SK-N-SH (cell line): ENCODE measurements at places on chromosomes 7 and 10.
A peak's percentile ranks its signal among the peaks of the same experiment; 100 is the strongest.

- H3K4me3 ChIP-seq: no peak overlapping the region
- peaks cover 30% of the 10 kb centered on the region; the same call in 1 of the 2 replicates for H3K36me3 ChIP-seq
- H3K27ac ChIP-seq: no peak overlapping the region
- no peaks in the 10 kb centered on the region for H3K27me3 ChIP-seq
- no peak for DNase-seq
Measured at GRCh38 chr7:55140221-55140940, 121.6 kb downstream of the EGFR start.

DNA sequence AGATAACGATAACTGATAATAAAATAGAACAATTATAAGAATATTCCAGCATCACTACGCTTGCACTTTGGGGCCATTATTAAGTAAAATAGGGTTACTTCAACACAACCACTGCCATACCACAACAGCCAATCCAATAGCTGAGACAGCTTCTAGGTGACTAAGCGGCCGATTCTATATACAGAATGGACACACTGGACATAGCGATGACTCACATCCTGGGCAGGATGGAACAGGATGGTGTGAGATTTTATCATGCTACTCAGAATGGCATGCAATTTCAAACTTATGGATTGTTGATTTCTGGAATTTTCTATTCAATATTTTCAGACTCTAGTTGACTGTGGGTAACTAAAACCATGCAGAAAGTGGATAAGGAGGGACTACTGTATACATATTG lies 920.9 kb downstream of the LRMDA start:
- no peaks in the 10 kb centered on the region for H3K36me3 ChIP-seq
- H3K4me1 ChIP-seq: no peaks in the 10 kb centered on the region; the same call in 1 of the 2 replicates
- DNase-seq: no peak
- H3K27ac ChIP-seq: peak overlapping the region; percentile 88
- no peak overlapping the region for H3K4me3 ChIP-seq

GRCh38 chr10:53754596-53755250 lies 982.1 kb upstream of the MBL2 start:
- peak overlapping the region; percentile 19; the same call in 1 of the 2 replicates for H3K4me3 ChIP-seq
- H3K36me3 ChIP-seq: no peaks in the 10 kb centered on the region
- no peak for DNase-seq
- H3K4me1 ChIP-seq: no peaks in the 10 kb centered on the region; the same call in 1 of the 2 replicates

DNA sequence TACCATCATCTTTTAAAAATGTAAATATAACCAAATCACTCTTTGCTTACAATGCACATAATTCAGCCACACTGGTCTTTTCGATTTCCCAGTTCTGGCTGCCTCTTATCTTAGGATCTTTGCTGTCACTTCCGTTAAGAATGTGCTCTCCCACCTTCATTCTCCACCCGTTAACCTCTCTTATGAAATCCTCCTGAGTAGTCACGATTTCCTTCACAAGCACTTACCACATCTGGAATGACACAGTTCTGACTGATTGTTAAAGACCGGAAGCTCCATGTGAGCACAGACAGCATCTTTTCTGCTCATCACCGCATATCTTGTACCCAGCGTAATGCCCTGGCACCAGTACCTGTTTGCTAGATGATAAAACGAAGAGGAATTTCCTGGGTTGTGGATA lies 84.3 kb downstream of the CUL2 start:
- no peak overlapping the region for H3K27ac ChIP-seq
- DNase-seq: no peak
- H3K36me3 ChIP-seq: peaks cover 14% of the 10 kb centered on the region
- no peaks in the 10 kb centered on the region for H3K27me3 ChIP-seq
- H3K4me1 ChIP-seq: no peaks in the 10 kb centered on the region

- H3K27ac ChIP-seq: no peak overlapping the region
- no peaks in the 10 kb centered on the region for H3K27me3 ChIP-seq
- H3K4me3 ChIP-seq: no peak overlapping the region
- H3K4me1 ChIP-seq: no peaks in the 10 kb centered on the region; the same call in 1 of the 2 replicates
- no peak for DNase-seq
Measured at GRCh38 chr7:148927123-148928045, 43.3 kb upstream of the EZH2 start.
